ENCODE measurements at places on chromosomes 13 and 19.

DNA sequence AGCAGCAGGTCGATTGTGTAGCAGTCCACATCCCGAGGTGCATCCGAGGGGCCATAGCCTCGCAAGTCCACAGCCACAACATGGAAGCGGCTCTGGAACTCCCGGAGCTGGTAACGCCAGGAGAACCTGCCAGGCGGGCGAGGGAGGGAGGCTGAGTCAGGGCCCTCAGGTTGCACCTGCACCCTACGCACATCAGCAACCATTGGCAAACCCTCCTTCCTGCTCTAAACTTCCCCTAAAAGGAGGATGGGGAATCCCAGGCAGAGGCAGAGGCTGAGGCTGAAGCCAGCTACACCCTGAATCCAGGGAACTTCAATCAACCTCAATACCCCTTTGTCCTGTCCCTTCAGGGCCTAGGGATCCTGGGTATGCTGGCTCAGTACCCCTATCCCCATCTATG is 977 bp downstream of the EPHX3 start:
- DNase-seq = no peak

DNA sequence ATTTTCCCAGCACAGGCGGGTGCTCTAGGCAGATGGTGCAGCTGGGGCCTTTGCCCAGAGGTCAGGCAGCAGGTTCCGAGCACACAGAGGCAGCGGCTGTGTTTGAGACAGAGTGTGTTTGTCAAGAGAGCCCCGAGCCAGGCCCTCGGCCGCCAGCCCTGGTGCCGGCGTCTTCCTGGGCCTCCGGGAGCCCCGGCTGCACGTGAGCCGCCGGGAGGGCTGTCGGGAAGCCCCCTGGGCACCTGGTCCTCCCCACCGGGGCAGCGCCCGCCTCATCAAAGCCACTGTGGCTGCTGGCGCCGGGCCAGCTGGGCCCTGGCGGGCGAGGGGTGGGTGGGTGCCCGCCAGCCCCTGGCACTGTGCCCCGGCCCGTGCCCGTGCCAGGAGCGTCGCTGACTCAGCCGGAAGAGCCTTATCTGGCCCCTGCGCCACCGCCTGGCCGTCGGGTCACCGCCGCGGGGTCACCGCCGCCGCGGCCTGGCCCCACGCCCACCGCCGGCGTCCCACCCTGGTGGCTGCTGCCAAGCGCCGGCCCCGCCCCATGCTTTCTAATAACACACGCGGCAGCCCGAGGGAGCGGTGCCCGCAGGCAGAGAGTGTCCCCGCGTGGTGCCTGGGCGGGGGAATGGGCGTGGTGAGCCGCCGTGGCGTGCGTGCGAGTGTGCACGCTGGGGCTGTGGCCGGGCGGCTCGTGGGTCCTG is 14.9 kb downstream of the ARID3A start:
- peak; percentile 19 for DNase-seq

DNA sequence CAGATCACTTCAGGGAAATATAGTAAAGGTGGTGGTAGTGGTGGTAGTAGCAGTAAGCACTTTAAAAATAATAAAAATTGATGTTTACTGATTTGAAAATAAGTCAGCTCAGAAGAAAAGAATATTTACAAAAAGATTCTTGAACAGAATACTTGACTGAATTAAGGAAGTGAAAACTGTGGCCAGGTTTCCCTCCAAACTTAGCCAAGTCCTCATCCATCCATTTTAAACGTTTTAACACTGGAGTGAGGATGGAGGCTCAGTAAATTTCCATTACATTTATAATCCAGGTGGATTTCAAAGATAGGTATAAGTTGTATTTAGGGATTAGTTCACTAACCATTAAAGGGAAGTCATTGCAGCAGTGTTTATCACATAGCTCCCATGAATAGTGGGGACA is 221.5 kb downstream of the RGCC start:
- DNase-seq = no peak

- DNase-seq = no peak
These were observed 6.5 kb downstream of the ZNF671 start for GRCh38 chr19:57720878-57721277.

- DNase-seq = no peak
These were observed 27.9 kb upstream of the NDUFS7 start for GRCh38 chr19:1355568-1356507.

GRCh38 chr13:109840201-109840892 is 54.0 kb upstream of the IRS2 start:
- peak; percentile 43 for DNase-seq

- DNase-seq = no peak
These were observed 421.9 kb upstream of the PRR20A start for GRCh38 chr13:56718791-56719190.

DNA sequence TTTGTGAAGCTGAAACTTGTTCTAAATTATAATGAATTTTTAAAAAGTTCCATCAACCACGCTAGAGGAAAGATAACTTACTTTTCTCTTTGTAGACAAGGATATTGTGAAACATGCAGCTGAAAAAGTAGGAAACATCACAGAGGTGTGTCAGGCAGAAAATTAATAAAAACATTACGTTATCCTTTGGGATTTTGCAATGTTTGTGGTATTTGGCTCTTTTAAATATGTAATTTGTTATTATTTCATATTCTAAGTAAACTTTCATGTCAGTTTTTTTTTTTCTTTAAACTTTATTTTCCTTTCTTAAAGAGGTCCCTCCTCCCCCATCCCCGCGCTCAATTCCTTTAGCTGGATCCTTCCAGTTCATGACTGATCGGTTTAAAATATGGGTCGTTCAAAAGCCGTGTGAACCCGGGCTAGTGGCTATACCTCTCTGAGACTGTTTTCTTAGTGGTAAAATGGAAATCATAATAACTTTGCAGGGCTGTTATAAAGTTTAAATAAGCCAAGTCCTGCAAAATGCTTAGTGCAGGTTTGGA is 740 bp upstream of the CCDC61 start:
- peak; percentile 82 for DNase-seq

- peak; percentile 91 for DNase-seq
These were observed 76.9 kb downstream of the GADD45B start for GRCh38 chr19:2552859-2553258.

DNA sequence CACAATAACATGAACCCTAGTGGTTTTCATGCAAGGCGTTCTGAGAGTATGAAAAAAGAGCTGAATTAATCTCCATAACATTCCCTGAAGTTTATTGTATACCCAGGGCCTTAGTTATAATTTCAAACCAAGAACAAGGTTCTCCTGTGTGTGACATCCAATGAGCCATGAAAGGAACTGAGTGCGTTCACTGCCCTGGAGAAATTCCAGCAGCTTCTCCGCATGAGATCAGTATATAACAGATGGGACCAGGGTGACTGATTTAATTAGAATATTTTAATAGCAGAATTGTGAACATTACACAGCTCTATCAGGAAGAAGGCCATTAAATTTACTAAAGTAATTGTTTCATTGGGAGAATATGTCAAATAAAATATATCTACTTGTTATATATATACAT is 1190.5 kb upstream of the SLC10A2 start:
- no peak for DNase-seq

- DNase-seq = peak; percentile 32
These were observed 44.8 kb upstream of the ALOX5AP start for GRCh38 chr13:30690282-30691188.

GRCh38 chr19:40616941-40617340 is 15.8 kb downstream of the LTBP4 start:
- DNase-seq = no peak

- DNase-seq = no peak
These were observed 71.6 kb downstream of the KL start for GRCh38 chr13:33087790-33088189.

DNA sequence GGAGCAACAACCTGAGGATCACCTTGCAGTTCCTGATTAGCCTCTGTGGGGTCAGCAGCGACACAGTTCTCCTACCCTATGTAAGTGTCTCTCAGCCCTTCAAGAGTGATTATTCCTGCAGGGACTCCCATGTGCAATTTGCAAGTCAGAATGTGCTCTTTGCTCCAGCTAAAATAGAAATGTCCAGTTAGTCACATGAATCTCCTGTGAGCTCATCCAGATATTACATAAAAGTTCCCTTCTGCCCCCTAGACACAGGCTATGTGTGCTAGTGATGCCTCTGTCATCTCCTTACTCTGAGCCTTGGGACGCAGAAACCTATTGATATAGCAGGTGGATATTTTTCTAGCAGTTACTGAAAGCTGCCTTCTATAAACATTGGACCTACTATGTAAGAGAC is 105.5 kb downstream of the ZAR1L start:
- no peak for DNase-seq

DNA sequence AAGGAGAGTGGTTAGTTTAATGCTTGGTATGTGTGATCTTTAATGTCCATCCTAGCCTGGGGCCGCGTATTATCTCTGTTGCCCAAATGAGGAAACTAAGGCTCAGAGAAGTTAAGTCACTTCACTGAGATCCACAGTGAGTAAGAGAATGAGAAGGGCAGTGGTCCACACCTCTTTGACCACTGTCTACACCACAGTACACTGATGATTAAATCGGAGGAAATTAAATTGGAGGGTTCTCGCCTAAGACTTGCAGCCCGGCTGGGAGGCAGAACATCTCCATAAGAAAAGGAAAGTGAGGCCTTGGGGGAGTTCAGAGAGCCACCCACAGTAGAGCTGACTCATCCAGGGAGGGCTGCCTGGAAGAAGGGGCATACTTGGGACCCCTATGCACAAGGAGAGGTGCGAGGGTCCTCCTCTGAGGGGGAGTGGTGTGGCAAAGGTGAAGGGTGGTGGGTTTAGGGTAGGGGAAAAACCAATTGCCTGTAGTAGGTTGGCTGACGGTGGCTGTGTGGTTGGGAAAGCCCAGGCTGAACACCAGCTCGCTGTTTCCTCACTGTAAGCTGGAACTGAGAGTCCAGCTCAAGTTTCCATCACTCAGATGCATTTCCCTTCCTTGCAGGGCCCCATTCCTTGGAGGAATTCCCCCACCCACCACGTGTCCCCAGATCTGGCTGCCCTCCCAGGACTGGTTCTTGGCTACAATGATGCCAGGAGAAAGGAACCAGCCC is 15.0 kb upstream of the DHRS12 start:
- DNase-seq = no peak

DNA sequence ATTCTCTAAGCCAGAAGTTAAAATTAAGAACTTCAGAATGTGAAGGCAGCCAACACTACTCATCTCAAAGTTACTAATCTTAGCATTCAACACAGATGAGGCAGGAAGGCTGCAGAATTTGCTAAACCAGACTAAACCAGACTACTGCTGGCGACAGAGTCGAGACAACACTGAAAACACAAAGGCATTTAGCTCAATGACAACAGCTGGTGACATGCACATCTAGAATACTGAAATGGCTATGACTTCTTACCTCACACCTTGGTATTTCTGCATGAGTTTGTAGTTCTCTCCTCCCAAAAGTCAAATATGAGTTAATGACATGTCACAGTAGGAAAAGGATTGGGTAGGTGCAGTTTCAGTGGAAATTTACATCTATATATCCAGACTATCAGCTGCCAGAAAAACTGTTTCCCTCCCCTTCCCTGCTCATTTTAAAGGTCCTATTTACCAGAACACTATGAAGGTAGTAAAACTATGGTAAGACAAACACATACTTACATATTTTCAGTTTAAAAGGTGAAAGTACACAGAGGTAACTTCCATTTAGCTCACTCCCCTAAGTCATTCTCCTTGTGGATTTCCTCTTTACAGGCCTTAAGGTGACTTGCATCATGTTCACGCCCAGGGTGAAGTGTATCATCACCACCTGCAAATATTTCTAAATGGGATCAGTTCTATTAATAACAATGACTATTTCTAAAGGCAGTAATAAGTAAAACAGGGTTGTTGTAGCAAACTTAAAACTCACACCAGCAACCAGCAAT is 21.4 kb downstream of the FOXO1 start:
- DNase-seq = no peak

DNA sequence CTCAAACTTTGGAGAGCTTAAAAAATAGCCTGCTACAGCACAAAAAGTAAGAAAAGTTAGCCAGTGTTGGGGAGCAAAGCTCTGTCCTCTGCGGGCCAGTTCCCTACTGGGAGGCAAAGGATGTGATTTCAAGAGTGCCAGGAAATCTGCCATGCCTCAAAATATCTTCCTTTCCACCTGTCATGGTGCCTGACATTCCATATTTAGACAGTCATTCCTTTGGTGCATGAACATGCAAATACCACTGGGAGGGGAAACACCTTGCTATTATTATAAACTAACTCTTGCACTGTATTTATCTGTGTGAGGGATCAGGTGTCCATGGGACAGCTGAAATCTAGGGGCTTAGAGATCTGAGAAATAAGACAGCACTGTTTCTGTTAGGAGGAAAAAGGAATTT is 10.3 kb downstream of the FREM2 start:
- DNase-seq = no peak

- no peak for DNase-seq
These were observed 56.8 kb downstream of the POLR1D start for GRCh38 chr13:27678306-27679040.

- no peak for DNase-seq
These were observed 261.9 kb downstream of the KCNRG start for GRCh38 chr13:50277127-50277526.

DNA sequence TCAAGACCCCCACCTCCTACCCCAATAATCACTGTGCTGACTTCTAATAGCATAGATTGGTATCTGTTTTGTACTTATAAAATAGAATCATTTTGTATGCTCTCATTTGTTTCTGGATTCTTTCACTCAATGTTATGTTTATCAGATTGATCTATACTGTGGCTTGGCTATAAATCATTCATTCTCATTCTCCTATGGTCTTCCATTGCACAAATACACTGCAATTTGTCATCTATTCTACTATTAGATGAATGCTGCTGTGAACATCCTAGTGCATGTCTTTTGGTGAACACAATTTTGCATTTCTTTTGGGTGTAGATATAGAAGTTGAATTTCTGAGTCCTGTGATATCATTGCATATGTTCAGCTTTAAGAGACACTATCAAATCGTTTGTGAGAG is 94.8 kb upstream of the AKAP11 start:
- DNase-seq = no peak

GRCh38 chr13:73970421-73971055 is 163.7 kb downstream of the KLF12 start:
- no peak for DNase-seq

DNA sequence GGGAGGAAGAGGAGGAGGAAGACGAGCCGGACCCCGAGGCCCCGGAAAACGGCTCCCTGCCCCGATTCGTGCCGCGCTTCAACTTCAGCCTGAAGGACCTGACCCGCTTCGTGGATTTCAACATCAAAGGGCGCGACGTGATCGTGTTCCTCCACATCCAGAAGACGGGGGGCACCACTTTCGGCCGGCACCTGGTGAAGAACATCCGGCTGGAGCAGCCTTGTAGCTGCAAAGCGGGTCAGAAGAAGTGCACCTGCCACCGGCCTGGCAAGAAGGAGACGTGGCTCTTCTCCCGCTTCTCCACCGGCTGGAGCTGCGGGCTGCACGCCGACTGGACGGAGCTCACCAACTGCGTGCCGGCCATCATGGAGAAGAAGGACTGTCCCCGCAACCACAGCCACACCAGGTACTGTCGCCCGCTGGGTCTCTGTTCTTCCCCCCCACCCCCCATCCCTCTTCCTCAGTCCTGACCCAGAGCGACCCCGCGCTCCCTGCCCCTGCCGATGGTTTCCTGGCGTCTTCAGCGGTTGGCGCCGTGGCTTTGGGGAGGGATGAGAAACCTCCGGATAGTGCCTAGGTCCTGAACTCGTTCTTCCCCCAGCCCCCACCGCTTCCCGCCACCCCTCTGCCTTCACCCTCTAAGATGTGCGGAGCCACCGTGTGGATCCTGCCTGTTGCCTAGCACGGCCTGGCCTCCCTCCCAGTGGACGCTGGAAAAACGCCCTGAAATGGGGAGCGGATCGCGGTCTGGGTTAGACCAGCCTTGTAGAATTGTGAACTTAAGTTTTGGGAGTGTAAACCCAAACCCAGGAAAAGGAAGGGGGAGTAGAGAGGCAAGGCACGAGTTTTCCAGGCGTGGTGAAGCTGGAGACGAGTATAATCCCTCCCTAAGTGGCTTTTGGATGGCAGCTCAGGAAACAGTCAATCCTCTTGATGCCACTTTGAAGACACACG is 1.5 kb downstream of the HS6ST3 start:
- DNase-seq = no peak

- DNase-seq = no peak
These were observed 96.4 kb upstream of the STARD13 start for GRCh38 chr13:33381906-33382305.

Data from Kasumi-1 (cell line).